ENCODE measurements at places on chromosomes 4 and X.

GRCh38 chr4:48742412-48742811 lies 37.7 kb downstream of the FRYL start:
- ATAC-seq = peak; percentile 68

- no peak for ATAC-seq
Measured at GRCh38 chrX:100120956-100121355, 289.1 kb downstream of the PCDH19 start.

DNA sequence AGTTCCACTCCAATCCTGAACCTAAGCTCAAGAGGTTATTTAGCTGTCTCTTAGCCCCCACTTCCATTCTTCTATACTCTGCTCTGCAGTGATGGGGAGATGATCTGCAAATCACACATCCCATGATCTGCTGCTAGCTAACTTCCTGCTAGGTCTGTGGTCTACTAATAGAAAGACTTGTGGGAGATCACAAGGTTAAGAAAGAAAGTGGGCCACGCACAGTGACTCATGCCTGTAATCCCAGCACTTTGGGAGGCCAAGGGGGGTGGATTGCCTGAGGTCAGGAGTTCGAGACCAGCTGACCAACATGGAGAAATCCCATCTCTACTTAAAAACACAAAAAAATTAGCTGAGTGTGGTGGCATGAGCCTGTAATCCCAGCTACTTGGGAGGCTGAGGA lies 471.1 kb upstream of the NWD2 start:
- ATAC-seq = no peak

DNA sequence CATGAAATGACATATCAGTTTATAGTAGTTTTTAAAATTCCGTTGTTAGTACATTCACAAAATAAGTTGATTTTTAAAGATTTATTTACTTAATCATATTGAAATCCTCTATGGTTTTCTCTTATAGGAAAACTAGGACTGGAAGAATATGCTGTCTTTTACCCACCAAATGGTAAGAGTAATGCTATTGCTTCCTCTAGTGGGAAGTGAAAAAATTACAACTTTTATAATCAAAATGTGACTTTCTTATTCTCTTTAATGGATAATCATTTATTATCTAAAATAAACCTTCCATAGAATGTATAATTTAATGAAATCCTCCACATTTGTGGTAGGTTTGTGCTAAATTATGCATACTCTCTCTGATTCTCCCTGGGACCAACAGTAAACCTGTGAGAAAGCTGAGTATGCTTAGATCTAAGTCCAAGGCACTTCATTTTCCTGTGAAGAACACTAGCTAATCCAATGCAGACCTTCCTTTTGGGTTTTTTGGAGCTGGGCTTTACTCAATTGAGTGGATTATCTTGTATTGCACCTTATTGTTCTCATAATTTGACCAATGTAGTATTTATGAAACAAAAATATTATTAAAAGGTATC lies 136.2 kb downstream of the TBC1D19 start:
- peak; percentile 56 for ATAC-seq

- no peak for ATAC-seq
Measured at GRCh38 chr4:79225360-79225759, 100.5 kb downstream of the NAA11 start.

DNA sequence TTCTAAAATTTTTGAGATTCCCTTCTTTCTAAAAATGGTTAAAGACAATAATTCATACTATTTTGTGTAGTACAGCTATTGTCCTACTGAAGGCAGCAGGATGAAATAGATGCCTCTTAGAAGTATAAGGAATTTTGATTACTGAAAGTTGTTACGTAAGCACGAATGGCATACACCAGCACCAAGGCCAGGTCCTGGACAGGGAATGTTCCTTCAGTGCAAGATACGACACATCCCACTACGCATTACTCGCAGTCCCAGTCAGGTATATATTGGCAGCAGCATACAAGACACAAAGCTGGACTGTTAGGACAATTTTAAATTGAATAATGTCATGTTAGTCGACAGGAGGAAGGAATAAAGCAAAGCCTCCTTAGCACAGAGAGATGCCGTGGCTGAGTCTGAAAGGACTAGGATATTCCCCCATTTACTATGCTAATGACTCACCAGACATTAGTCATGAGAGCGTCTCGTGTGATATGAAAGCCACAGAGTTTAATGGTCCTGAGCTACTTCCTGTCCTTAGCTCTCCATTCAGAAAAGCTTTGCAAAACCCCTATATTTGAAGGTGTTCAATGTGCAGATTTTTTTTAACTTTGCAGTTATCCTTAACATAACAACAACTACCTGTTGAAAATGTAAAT lies 504.3 kb downstream of the FAM133A start:
- ATAC-seq = 0 out of 3 replicates have a peak, but pooled peaks have one; percentile 30

DNA sequence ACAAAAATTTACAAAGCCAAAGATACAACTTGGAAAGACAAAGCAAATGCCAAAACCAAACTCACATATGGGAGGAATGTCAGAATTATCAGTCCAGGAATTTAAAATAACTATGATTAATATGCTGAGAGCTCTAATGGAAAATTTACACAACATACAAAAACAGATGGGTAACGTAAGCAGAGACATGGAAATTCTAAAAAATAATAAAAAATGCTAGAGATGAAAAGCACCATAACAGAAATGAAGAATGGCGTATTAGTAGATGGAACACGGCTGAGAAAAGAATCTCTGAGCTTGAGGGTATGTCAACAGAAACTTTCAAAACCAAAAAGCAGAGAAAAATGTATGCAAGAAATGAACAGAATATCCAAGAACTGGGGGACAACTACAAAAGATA lies 4.1 kb upstream of the MANBA start:
- no peak for ATAC-seq

DNA sequence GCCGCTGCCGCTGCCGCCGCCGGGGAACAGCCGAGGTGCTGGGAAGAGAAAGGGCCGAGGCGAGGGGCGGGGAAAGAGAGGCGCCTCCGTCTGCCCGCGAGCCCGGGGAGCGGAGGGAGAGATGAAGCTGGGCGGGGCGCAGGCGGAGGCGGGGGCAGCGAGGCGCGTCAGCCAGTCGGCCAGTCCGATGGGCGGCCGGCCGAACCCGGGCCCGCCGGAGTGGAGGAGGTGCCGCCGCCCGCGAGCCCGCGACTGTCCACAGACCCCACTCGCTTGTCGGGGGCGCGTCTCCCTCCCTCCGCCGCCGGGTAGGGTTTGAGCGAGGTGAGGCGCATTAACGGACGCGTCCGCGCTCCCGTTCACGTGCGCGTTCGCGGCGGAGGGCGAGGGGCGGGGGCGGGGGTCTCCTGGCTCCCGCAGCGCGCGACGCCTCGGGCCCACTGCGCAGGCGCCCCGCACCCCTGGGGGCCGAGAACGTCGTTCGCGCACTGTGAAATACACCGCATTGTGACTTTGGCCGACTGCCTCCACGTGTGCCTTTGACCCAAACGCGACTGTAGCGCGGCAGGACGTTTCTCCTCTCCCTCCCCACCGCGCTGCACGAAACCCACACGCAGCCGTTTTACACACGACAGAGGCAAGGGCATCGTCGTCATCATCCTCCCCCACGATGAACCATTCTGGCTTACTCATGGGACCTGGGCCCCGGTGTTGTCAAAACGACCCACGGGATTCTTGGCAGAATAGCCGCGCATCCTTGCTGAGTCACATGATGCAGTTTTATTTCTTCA lies at the start of gene NUDT11:
TSS of gene NUDT11 (minus strand) at position 92 of the 791 bp plus-strand sequence. CDS start 148 bp downstream, outside the sequence.
- ATAC-seq = peak; percentile 94

GRCh38 chrX:100606753-100607152 lies 22.0 kb downstream of the TNMD start:
- no peak for ATAC-seq

DNA sequence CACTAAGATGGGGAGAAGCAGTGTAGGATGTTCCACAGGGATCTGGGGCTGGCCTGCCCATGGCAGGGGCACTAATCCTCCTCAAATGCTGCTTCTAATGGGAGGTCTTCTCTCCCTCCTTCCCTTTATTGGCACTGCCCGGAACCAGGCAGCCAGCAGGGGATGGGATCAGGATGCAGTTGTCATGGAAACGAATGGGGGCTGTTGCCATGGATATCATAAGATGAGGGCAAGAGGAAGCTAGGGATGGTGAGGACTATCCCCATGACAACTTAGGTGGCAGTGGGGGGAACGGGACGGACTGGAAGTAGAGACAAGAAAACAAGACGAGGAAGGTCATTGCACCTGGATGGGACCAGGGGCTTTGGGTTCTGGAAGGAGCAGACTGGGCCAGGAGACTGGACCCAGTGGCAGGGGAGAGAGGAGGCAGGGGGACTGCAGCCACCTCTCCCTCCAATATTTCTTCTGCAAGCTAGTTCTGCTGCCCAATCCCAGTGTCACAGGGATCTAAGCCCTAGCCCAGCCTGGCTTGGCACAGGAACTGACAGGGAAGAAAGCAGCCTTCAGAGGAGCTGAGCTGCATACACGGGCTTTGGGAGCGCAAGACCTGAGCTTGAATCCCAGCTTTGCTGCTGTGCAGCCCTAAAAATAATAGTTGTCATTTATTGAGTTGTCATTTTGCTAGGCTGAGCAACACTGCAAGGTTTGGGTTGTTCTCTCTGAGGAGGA lies 19.0 kb downstream of the IQSEC2 start:
- peak; percentile 15 for ATAC-seq

DNA sequence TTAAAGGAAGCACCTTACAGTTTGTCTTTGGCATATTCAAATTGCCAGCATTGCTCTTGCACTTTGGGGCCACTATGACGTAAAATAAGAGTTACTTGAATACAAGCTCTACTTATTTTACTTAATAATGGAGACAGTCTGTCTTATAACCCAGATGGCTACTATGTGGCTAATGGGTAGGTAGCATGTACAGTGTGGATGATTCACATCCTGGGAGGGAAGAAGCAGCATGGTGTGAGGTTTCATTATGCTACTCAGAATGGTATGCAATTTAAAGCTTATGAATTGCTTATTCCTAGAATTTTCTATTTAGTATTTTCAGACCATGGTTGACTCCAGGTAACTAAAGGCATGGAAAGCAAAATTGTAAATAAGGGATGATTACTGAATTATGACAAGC lies 761.8 kb upstream of the ATOH1 start:
- peak; percentile 69 for ATAC-seq

DNA sequence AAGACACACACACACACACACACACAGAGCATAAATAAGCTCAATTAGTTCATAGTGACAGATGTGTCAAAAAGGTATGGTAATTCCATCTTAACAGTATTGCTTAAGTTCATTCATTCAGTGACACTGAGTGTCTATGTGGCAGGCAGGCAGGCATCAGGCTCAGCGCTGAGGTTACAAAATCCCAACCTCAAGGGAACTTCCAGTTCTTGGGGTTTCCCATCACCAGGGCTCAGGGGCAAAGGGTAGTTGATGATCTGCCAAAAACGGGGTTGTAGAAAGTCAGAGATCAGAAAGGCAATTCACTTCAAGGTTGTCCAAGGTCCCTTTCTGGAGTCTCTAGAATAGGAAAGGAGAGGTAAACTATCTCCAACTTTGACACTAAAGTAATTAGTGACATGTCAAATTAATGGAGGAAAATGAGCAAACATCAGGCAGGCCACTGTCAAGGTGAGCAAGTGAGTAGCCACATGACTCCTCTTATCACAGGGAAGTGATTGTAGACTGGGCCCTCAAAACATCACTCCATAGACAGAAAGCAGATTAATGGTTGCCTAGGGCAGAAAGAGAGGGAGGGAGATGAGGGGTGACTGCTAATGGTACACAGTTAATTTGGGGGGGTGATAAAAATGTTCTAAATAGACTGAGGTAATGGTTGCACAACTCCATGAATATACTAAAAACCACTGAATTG lies 41.8 kb downstream of the GPC4 start:
- ATAC-seq = no peak

GRCh38 chr4:101762534-101762933 lies 28.0 kb upstream of the BANK1 start:
- peak; percentile 36 for ATAC-seq

DNA sequence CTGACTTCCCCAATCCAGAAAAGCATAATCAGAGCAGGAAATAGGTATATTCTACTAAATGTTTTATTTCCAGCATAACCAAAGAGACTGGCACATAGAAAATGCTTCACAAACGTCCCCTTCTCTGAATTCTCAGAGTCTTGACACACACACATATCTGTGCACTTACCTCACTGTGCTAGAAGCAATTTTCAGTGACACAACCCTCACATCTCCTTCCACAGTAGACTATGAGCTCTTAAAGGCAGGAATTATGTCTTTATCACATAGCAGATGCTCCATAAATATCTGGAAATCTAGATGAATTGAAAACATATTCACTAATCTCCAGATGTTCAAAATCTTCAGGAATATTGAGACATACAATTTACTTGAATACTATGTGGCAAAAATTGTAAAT lies 5.9 kb downstream of the SOWAHB start:
- ATAC-seq = no peak

- ATAC-seq = peak; percentile 94
Measured at GRCh38 chr4:7987148-7987989, 47.7 kb upstream of the AFAP1 start.

GRCh38 chr4:23648854-23649596 lies 240.8 kb downstream of the PPARGC1A start:
- ATAC-seq = no peak

DNA sequence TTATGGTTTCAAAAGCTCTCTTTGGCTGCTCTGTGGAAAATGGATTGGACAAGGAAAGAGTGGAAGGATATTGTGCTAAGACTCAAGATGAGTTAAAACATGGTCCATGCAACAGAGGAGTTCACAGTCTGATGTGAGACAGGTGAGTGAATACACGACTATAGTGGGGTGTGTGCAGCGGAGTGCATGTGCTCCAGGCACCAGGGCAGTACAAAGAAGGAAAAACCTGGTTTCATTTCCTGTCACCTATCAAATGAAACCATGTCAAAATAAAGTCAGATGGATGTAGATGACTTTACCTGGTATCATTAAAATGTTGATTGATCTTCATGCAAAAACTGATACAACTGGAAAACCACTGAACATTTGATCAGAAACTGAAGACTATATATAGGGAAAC lies 241.0 kb upstream of the RASGEF1B start:
- no peak for ATAC-seq

GRCh38 chr4:74385386-74385785 lies 20.4 kb downstream of the EREG start:
- ATAC-seq = no peak

GRCh38 chr4:3774253-3774883 lies 8.2 kb downstream of the ADRA2C start:
- no peak for ATAC-seq

DNA sequence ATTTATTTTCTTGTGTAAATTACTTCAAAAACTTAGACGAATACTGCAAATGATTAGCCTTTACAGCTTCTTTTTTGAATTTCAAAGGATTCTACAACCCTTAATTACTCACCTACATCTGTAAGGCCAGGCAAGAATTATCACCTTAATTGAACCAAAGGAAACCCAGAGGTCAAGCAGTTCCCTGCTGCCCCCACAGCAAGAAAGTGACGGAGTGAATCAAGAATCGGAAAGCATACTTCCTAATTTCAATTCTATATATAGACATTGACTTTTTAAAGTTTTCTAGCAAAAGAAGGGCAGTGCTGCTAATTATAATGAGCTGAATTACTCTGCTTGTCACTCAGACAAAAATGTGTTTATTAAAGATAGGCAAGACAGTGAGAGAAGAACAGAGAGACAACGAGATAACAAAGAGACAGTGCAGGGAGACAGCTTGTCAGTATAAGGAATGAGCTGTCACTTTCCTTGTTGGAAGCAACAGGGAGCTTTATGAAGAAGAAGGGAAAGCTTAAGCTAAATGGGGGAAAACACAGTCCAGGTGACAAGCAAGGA lies 47.5 kb upstream of the SPANXN4 start:
- ATAC-seq = no peak

GRCh38 chr4:15147714-15148113 lies 145.4 kb downstream of the CPEB2 start:
- no peak for ATAC-seq
